ENCODE measurements at places on chromosomes 3 and 15. TPM values are rescaled to one million over a fixed set of nuclear protein-coding genes. Genes with fewer than 3 reads are reported as not detected.
A peak's percentile ranks its signal among the peaks of the same experiment; 100 is the strongest.

GRCh38 chr3:24510030-24510648, 15.5 kb upstream of the THRB start:
- DNase-seq, result peak; percentile 22

DNA sequence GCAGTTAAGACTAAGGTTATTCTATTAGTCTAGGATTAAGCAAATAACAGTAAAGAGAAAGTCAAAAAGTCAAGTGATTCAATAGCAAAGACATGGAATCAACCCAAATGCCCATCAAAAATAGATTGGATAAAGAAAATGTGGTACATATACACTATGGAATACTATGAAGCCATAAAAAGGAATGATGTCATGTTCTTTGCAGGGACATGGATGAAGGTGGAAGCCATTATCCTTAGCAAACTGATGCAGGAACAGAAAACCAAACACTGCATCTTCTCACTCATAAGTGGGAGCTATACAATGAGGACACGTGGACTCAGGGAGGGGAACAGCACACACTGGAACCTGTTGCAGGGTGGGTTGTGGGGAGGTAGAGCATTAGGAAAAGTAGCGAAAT, 29.0 kb downstream of the UNC13C start:
- no peak for DNase-seq

- no peak for DNase-seq
These were observed 114.4 kb downstream of the TP63 start for GRCh38 chr3:189745622-189746021.

GRCh38 chr3:188390775-188391443, 237.0 kb downstream of the LPP start:
- DNase-seq, result no peak

- no peak for DNase-seq
These were observed 15.9 kb downstream of the SH3GL3 start for GRCh38 chr15:83462953-83463433.

DNA sequence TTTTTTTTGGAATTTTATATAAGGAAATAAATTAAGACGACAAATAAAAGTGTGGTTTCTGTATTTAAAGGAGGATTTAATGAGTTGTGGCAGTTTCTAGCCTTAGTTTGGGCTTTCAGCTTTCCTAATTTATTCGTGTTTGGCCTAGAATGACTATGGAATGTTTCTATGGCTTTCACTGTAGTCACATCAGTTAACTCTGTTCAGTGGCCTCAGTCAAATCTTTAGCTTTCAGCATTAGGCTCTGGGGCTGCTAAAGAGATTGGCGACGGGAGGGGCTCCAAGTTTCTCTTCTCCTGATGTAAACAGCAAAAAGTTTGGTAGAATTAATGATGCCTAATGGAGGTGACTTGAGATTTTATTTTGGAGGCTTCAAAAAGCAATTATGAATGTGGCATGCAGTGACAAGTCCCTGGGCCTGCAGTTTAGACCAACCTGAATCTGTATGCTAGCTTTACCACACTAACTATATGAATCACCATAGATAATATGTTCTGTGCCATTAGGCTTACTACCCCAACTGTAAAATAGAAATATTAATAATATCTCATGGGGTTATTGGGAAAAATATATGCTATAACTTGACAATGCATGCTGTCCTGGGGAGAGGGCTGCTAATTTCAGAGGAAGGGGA, 47.1 kb upstream of the ADGRG7 start:
- DNase-seq, result no peak

DNA sequence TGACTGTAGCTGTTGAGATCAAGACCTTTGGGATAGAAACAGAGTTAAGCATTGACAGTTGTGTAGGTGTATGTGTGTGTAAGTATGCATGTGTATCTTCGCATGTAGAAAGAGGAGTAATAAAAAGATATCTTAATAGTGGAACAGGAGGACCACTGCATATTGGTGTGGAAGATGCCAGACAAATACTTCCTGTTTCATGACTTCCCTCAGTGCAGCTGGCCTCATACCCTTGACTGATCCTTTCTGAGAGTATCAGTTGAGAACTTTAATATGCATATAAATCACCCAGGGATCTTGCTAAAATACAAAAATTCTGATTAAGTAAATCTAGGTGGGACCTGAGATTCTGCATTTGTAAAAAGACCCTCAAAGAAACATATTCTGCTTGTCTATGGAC, 8.5 kb upstream of the ZBED2 start:
- DNase-seq, result no peak

- no peak for DNase-seq
These were observed 713.3 kb upstream of the CBLB start for GRCh38 chr3:106582151-106582550.

DNA sequence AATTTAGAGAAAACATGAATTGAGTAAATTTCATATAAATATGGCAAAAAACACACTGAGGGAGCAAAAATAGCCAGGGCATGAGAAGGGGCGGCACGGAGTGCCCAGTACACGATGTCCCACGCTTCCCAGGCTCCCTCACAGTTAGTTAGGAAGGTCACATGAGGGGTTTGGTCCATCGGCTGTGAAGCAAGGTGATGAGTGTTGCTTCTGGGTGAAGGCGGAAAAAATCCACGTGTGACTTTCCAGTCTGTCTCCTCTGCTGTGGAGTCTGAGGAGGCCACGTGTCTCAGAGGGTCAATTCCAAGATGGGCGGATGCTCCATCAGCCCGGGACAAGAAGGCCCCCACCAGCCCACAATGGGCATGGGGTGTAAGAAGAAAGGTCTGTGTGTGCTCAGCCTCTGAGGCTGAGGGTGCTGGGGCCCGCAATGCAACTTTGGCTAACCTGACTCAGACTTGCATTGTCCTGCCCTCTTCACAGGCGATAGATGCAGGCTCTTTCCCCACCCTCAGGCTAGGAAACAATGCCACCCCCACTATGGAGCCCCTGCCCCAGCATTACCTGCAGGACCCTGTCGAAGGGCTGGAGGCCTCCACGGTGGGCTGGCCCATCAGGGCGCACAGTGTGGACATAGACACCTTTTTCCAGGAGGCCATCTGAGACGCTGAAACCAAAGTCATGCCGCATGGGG, 45.7 kb downstream of the GRIP2 start:
- DNase-seq, result no peak

DNA sequence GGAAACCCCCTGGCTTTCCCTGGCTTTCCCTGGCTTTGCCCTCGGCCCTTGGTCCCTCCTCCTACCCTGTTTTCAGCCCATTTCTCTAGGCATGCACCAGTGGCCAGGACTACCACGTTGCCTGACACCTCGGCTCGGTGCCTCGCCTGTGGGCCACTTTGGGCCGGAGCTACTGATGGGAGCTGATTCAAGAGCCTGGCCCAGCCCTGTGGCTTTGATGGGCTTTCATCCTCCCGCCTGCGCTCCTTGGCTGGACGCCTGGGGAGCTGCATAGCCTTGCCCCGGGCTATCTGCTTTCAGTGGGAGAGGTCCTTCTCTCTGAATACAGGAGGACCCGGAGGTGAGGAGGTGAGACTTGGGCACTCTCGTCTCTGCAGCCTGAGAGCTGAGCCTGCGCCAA, 192.7 kb upstream of the HES1 start:
- no peak for DNase-seq

GRCh38 chr15:99053380-99054024, 45.9 kb upstream of the PGPEP1L start:
- no peak for DNase-seq

DNA sequence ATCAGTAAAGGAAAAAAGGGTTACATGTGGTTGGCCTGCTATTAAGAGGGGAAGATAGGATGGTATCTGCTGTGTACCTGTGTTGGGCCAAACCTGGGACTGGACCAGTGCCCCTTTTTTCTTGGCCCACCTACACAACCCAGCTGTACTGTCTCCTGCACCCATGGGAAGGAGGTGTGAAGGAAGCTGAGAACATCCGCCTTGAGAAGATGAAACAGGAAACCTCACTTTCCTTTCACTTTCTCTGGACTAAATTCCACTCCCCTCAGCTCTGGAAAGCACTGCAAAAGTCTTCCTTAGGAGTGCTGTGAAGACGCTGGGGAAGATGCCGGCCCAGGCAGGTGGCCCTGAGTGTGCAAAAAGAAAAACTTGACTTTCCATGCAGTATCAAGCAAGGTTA, 37.6 kb downstream of the LRRN1 start:
- no peak for DNase-seq

GRCh38 chr3:105542282-105543019, 175.7 kb downstream of the ALCAM start:
- DNase-seq, result no peak

- peak; percentile 17 for DNase-seq
These were observed 185.3 kb upstream of the FEZF2 start for GRCh38 chr3:62558549-62559112.

GRCh38 chr15:32222716-32223115, 180.4 kb downstream of the GOLGA8K start:
- no peak for DNase-seq

- DNase-seq, result peak; percentile 48
These were observed 108.5 kb downstream of the CYP19A1 start for GRCh38 chr15:51229907-51230330.

ATP2B2 gene
- not detected for total RNA-seq

TMCO5A gene
- not detected for total RNA-seq

CNTN3 gene
- not detected for total RNA-seq

LMAN1L gene
- total RNA-seq, result not detected

ATOSA gene
- total RNA-seq, result 6.8 TPM
